GM23338 (cell line): ENCODE measurements at places on chromosomes 2 and 18. TPM values are rescaled to one million over a fixed set of nuclear protein-coding genes. Genes with fewer than 3 reads are reported as not detected.
A peak's percentile ranks its signal among the peaks of the same experiment; 100 is the strongest.

DNA sequence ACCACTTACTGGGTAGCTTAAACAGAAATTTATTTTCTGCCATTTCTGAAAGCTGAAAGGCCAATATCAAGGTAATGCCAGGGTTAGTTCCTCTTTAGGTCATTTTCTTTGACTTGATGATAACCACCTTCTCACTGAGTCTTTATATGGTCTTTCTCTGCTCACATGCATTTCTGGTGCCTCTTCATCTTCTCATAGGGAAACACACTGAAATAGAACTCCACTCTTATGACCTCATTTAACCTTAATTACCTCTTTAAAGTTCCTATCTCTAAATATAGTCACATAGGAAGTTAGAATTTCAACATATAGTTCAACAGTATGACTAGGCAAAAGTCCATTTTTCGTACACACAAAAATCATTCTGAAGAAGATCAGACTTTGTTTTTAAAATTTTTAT lies 616.8 kb upstream of the VRK2 start:
- no peak for DNase-seq

DPP10 gene
- 2.8 and 3.6 TPM in 2 replicates for polyA plus RNA-seq

- no peak for DNase-seq
These were observed 93.2 kb downstream of the KLF7 start for GRCh38 chr2:207072571-207072970.

NXPH2 gene
- polyA plus RNA-seq = 2.7 and 4.3 TPM in 2 replicates

DNA sequence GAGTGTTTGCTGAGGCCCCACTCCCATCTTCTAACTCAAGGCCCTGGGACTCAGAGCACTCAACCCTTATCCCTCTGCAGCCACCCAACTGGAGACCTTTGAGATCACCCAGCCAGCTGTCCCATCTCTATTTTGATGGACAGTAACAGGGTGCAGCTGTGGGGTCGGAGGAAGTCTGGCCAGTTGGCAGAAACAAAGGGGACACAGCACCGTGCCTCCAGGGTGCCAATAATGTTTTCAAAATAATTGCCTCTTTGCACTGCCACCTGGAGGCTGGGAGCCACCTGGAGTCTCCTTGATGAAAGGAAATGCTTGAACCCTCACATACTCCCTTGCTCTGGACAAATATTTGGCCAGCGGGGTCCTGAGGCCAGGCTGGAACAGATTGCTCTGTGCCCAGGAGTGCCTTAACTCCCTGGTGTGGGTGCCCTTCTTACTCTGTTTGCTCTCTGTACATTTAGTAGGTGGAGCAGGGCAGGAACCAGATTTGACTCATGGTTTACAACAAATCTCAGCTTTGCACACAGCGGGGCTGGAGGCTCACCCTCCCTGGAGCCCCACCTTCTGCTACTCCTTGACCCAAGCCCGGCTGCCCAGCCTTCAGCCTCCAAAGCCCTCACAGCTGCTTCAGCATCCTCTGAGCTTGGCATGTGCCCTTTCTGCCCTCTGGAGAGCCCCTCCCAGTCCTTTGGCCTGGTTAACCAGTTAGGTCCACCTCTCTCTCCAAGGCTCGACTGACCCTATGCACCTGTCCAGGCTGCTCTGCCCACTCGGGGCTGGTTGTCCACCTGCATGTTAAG lies 17.2 kb downstream of the MAL start:
- no peak for DNase-seq

SMC6 gene
- polyA plus RNA-seq = 45.5 and 59.8 TPM in 2 replicates

- no peak for DNase-seq
These were observed 54.6 kb downstream of the DCC start for GRCh38 chr18:52394602-52395001.

DNA sequence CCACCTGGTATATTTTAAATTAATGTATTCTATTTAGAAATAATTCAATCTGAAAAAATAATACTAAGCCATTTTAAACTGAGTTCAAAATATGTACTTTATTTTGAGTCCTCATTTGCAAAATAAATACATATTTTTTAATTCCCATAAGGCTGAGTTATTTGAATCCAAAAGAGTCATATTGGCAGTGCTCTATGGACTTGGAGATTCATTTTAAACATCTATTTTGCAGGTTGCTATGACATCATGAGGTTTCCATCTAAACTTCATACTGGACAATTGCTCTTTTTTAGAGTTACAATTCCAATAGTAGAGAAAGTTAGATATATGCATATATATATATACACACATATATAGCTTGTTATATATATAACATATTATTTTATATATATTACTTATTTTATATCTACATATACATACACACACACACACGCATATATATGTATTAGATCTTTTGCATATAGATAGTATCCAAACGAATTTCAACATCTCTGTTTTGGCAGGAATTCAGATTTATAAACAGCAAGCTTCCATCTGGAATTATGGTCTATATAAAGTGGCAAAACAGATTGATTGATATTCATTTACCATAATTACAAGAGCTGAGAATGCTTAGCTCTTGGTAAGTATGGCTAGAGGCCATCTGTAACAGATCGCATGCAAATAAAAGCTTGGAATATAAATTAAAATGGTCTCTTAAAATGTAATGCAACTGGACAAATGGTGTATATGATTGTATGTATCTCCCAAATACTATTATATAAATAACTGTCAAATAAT lies 34.9 kb downstream of the NOL4 start:
- DNase-seq = no peak

UPP2 gene
- polyA plus RNA-seq = not detected in 2 replicates

DNA sequence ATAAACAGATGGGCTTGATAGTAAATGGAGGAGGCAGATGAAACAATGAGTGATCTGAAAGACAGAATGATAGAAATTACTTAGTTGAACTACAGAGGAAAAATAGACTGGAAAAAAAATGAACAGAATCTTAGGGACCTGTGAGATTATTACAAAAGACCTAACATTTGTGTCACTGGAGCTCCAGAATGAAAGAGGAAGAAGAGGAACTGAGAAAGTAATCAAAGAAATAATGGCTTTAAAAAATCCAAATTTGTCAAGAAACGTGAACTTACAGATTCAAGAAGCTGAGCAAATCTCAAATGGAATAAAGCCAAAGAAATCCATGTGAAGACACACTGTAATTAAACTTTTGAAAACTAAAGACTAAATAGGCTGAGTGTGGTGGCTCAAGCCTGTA lies 28.3 kb downstream of the EVA1A start:
- DNase-seq = no peak

DNA sequence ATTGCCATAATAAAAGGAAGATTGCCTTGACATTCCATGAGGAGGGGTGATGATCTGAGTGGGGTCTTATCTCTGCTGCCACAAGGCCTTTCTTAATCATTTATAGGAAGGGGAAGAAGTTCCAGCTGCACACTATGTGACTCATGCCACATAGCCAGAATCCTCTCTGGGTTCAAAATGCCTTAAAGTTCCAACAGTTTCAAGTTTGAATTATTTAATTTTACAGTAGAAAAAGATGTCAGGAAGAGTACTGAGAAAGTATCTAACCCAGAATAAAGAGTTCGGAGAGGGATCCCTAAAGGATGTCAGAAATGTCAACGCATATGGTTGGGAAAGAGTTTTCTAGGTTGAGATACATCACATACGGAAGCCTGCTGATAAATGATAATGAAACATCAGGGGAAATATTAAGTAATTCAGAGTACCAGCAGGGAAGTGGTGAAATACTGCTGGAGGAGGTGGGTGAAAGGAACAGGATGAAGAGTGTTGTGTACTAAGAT lies 999.9 kb downstream of the TSN start:
- DNase-seq = no peak

DNA sequence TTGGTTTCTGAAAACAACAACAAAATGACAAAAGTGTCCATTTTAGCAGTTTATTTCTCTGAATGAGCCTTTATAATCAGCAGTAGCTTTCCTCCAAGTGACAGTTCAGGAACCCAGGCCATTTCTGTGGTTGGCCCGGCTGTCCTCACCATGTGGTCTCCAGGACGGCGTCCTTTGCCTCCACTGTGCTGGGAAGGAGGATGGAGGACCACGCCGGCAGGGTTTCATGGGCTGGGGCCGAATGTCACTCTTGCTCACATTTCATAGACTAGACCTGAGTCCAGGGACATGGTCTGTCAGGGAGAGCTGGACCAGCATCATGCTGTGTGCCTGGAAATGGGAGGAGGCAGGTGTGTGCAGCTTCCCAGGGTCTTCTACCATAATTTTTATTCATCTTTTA lies 50.9 kb downstream of the ARHGEF4 start:
- DNase-seq = no peak

TM4SF20 gene
- polyA plus RNA-seq = 0.12 TPM in 1 of 2 replicates, not detected in the other

DNA sequence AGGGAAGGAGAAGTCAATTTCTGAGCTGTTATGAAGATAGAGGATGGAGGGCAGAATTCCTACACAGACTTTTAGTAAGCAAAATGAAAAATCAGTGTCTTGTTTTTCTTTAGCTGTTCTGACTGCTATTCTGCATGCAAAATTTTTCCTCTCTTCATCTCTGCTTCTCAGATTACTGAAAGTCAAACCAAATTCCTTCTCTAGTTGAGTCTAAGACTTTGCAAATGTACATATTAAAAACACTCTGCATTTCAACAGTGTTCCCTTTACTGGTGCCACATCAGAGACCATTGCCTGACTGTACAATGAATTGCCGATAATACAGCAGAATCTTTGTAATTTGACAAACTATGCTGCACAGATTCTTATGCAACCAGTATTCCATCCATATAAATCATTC lies 198.8 kb downstream of the EXOC6B start:
- DNase-seq = no peak

- DNase-seq = no peak
These were observed 1106.3 kb upstream of the SLC39A10 start for GRCh38 chr2:194550702-194551101.

DNA sequence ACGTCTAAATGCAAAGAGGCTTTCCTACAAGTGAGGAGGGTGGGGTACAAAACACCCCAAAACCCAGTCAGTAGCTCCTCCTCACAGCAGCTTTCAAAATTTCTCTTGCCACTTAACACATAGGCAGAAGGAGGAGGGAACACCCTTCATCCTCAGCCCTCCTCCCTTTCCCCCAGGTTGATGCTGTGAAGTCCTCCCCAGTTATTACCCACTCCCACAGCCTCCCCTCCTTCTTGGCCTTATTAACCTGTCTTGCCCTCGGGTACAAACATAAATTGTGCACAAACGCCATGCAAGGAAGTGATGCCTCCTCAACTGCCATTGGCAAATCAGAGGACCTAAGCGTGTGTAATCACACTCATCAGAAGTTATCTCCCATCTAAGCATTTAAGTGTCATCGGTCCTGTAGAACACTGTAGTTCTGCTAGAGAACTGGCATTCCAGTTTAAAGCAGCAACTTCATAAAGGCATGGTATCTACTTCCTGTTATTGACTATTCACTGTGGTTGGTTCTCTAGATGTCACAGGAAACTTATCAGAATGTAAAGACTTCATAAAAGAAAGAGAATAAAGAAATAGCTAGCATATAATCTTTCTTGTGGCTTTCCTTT lies at the start of gene DSC1:
Gene DSC1 (minus strand): TSS at position 32 of the 611 bp plus-strand sequence. CDS start 262 bp downstream, outside the sequence.
- no peak for DNase-seq

- no peak for DNase-seq
These were observed 101.5 kb downstream of the MAP2 start for GRCh38 chr2:209525331-209525730.

DNA sequence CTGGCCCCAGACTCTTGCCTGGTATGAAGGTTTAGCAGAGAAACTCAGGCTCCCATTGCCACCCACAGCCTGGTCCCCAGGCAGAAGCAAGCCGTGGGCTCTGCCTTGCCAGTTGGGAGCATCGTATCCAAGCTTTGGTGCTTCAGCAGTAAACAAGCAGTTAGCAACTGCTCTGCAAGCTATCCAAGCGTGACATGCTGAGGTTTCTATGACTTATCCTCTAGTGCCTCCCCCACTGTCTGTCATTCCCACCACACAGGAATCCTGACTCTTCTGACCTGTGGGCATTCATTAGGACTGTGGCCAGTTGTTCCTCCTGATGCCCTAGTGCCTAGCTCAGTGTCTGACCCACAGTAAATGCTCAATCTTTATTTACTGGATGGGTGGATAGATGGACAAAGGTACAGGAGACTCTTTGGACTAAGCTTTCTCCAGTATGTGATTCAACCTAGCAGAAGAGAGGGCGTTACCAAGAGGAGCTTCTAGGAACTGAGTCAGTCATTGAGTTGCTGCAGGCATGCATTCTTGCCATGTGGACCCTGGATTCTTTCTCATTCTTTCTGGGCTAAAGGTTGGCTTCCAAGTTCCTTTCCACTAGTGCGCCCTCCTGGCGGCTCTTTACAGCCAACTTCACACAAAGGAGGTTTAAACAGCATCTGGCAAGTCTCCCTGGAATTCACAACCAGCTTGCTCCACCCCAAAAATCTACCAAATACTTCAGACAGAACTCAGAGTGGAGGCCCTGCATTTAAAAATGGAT lies 40.6 kb upstream of the MRPL19 start:
- DNase-seq = peak; percentile 46

GRCh38 chr2:162520959-162521358 lies 177.0 kb downstream of the GCA start:
- DNase-seq = no peak

GYPC gene
- polyA plus RNA-seq = 29.7 and 31.2 TPM in 2 replicates

DNA sequence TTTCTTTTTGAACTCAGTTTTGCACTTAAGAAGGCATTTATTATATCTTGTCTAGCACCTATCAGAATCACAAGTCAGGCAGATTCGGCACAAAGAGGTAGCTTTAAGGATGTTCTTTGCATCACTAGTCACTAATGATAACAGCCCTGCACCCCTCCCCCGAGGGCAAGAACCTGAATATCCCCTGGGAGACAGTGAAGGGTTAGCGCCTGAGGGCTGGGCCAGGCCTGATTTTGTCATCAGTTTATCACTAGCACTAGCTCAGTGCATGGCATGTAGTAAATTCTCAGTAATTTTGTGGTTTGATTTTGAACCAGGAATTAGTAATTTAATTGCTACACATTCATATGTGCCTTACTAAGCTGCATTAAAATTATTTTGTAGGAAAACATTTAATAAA lies 23.9 kb upstream of the HS6ST1 start:
- DNase-seq = no peak

DNA sequence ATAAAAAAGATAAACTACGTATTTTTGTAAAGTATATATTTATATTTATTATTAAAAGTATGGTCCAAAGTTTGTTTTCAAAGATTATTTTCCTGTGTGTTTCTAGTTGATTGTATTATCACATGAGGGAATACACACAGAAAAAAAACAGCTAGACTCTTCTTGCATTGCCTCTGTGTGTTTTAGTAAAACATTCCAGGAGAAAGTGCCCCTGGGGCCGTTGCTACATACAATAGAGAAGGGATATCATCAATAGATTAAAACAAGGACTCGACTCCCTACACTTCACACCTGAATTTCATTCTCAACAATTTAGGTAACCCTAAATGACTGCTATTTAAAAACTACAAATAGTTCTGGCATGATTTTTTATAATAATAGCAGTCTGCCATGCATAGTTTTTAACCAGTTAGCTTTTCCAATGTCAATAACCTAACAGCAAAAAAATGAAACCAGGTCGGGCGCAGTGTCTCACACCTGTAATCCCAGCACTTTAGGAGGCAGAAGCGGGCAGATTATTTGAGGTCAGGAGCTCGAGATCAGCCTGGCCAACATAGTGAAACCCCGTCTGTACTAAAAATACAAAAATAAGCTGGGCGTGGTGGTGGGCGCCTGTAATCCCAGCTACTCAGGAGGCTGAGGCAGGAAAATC lies 171.3 kb downstream of the DNAH6 start:
- DNase-seq = no peak

DPYSL5 gene
- 2.6 and 3.1 TPM in 2 replicates for polyA plus RNA-seq

- DNase-seq = no peak
These were observed 120.2 kb downstream of the FEZ2 start for GRCh38 chr2:36477746-36478145.

MDH1B gene
- 1.5 and 1.8 TPM in 2 replicates for polyA plus RNA-seq
